ENCODE measurements at places on chromosomes 3 and 15.

DNA sequence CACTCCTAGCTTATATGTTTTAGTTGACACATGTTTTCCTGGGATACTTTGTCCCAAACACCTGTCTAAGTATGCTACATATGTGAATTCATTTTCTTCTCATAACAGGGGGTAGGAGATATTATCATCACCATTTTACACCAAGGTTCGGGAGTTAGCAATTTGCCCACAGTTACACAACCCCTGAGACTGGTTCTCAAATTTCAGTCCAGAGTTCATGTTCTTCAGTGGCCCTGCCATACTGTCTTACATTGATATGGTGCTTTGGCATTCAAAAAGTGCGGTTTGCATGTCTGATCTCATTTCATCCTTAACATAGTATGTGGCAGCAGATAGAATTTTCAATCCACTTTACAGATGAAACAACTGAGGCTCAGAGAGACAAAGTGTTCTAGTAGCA lies 38.4 kb downstream of the ROBO2 start:
- DNase-seq: no peak

GRCh38 chr3:127817406-127817841 lies 4.9 kb downstream of the MGLL start:
- DNase-seq: no peak

DNA sequence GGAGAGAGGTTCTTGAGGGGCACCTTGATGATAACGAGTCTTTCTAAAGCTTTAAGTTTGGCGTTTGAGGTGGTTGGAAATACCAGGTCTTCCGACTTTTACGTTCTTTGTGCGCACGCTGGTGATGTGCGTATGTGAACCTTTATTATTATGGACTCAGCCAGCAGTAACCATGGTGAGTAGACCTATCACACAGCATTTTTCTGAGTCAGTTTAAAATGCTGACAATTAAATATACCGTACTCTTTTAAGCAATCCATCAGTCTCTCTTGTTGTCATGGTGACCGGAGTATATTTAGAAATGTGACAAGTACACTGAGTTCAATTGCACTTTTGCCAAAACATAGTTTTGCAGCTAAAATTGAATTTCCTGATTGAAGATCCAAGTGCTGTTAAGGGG lies 172.2 kb downstream of the LPP start:
- DNase-seq: no peak

- no peak for DNase-seq
Measured at GRCh38 chr3:72082776-72083462, 298.0 kb upstream of the PROK2 start.

DNA sequence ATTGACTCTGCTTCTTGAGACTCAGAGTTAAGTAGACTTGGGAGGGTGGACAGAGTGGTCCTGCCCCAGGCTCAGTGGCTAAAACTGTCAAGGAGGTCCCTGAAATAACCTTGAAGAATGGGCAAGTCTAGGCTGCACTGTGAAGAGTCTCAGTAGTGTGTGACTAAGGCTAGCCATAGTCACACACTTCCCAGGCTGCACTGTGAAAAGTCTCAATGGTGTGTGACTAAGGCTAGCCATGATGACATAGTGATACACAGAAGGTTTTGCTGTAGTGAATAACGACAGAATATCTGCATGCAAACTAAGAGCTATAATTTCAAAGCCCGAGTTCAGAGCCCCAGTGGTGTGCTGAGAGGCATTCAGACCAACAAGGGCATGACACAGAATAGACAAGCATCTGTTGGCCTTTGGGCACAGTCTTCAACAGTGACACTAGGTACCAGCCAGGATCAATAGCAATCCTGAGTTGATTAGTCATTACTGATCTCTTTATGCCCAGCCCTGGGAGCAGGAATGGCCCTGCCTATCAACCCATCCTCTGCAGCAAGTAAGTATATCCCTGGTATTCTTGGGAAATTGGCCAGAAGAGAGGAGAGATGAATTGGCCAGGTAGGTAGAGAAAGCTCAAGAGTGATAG lies 72.4 kb upstream of the BBX start:
- no peak for DNase-seq

- no peak for DNase-seq
Measured at GRCh38 chr3:56189536-56189935, 278.7 kb downstream of the ERC2 start.

Measured in right renal pelvis (tissue), 4 donors.